ENCODE measurements at places on chromosomes 7 and 10.

GRCh38 chr10:132867801-132868644 lies 74.3 kb downstream of the CFAP46 start:
- DNase-seq, result no peak

DNA sequence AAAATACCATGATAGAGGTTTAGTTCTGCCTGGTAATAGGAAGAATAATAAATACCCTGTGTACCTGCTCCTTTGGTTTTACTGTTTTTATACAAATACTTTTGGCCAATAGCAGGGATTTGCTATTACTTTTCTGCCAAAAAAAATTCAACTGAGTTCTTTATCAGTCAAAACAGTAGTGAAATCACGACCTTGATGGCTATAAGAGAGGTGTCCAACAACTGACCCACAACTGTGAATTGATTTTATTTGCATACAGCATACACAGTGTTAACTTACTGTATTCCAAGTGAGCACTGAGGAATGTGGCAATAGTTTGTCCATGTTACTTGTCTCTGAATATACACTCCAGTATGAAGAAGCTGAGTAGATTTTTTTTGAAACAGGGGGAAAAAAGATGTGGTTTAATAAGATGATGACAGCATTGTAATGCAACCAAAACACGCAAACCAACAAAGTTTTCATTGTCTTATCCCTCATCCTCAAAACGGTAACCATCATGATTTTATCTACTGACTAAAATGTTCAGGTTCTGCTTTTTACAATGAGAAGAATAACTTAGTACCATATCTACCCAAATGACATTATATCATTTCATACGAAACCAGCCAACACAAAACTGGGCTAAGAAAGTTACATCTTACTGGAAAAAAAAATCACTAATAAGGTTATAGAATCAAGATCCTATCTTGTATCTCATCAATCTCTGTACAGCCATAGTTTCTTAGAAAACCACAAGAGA lies 63.3 kb downstream of the GSAP start:
- no peak for DNase-seq

GRCh38 chr10:72082856-72083789 lies 5.2 kb downstream of the SPOCK2 start:
- DNase-seq, result no peak

GRCh38 chr10:90775351-90776028 lies 82.3 kb downstream of the HTR7 start:
- no peak for DNase-seq

DNA sequence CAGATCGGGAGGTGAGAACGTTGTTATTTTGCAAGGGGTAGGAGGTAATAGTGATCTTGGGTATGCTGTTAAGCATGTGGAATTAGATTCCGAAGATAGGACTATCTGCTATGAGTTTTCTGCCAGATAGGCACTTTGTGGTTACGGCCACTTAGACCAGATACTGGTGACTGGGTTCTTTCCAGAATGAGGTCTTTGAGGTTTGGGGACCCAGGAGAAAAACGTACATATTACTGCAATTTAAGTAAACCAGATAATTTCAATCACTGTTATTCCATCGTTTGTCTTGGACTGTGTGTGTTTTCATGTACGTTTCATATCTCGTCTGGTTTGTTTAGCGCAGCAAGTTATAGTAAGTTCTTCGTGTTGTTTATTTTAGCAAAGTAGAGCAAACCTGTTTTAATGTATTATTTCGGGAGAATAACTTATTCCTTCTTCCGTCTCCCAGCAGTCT lies 312 bp downstream of the ARL4A start:
- DNase-seq, result no peak

GRCh38 chr7:42103020-42103419 lies 134.0 kb downstream of the GLI3 start:
- no peak for DNase-seq

DNA sequence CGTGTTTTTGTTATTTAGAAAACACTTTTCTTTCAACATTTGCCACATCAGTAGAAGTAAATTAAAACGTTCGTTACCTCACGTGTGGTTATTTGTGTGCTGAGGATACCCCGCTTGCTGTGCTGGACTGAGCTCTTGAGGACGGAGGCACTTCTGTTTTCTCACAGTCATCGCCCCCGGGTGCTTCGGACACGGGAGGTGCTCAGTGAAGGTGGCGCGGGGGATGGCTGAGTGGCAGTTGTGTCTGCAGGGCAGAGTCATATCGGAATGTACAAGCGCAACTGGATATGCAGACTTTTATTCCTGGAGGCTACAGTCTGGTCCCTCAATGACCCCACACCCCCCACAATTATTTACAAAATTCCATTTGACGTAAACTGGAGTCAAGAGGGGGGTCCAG lies 92.0 kb downstream of the DYNC2I1 start:
- no peak for DNase-seq

GRCh38 chr7:80520199-80520598 lies 8.3 kb upstream of the GNAT3 start:
- no peak for DNase-seq

- DNase-seq, result no peak
These were observed 169.5 kb downstream of the SNX13 start for GRCh38 chr7:17770710-17771375.

GRCh38 chr10:132679217-132679595 lies 106.7 kb downstream of the NKX6-2 start:
- no peak for DNase-seq

GRCh38 chr7:99449326-99449725 lies 10.6 kb downstream of the CPSF4 start:
- no peak for DNase-seq

DNA sequence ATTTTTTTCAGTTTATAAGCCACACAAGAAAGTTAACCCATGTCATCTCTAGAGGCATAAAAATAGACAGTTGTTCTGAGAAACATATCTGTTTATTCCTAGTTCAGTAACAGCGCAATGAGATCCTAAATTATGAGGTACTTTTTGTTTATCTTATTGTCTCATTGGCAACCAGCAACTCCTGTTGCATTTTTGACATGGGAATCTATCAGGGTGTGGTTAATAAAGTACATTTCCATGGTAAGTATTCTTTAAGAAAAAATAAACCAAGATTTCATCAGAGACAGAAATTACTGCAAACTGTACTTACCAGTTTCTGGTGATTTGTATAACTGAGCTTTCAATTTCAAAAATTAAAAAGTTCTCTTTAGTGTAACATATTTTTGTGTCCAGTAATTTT lies 9.0 kb downstream of the FAS start:
- no peak for DNase-seq

- DNase-seq, result no peak
These were observed 248.0 kb upstream of the TCERG1L start for GRCh38 chr10:131559450-131559911.

- DNase-seq, result no peak
These were observed 102.0 kb downstream of the GLCCI1 start for GRCh38 chr7:8070451-8071180.

DNA sequence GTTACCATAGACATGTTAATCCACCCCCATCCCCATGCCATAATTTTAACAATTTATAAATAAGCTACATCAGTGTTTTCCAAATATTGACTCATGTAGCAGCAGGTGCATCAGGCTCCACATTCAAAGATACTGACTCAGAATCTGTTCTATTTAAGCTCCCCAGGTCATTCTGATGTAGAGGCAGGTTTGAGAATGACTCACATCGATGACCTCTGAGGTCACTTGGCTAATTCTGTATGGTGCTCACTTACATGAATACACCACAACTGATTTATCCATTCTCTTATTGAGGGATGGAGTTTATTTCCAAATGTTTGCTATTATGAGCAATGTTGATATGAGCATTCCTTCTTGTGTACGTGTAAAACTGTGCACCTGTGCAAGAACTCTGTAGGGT lies 1159.0 kb downstream of the TYW1 start:
- DNase-seq, result no peak

GRCh38 chr7:32116436-32116835 lies 46.2 kb upstream of the PDE1C start:
- no peak for DNase-seq

DNA sequence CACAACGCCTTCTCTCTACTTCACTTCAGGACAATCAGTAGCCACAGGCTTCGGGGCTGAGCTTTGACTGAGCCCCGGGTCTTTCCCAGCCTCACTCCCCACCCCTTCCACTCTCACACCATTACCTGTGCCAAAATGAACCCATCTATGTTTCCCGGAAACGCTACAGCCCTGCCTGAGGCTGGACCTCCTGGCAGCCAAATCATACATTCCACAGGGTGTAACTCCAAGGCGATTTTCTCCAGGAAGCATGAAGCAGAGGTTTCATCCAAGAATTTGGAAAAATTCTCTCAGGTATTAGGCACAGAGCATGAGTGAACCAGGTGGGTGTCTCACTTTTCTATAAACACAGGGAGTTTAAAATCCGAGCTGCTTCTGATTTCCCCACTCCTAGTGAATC lies 286.3 kb downstream of the TNS3 start:
- DNase-seq, result no peak

DNA sequence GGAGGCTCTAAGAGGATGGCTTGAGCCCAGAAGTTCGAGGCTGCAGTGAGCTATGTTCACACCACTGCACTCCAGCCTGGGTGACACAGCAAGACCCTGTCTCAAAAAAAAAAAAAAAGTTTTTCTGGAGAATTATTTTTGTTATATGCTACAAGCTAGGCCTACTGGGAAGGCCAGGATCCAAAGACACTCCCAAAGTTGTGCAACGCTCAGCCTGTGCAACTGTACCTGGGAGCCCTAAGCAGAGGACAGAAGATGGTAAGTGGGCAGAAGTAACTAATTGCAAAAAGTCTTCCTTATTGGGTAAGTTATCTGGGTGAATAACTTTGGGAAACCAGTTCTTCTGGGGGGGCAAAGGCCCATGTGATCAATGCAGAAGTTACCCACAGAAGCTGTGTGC lies 17.3 kb downstream of the HIP1 start:
- no peak for DNase-seq

GRCh38 chr10:113585949-113586348 lies 33.1 kb downstream of the HABP2 start:
- no peak for DNase-seq

DNA sequence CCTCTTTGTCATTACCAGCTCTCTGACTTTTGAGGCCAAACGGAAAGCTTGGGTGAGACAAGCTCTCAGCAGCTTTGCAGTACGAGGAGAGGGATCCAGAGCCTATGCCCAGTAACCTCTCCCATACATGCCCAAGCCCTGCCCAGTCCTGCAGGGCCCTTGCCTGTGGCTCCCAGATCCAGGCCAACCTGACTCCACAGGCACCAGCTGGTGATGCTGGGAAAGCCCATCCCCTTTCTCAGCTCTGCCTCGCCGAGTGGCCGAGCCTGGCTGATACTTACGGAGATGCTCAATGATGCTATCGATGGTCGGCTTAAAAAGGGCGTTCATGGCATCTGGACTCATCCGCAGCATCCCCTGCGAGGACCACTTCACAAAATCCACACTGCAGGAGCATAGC lies 55.4 kb downstream of the PNLIPRP2 start:
- DNase-seq, result no peak

DNA sequence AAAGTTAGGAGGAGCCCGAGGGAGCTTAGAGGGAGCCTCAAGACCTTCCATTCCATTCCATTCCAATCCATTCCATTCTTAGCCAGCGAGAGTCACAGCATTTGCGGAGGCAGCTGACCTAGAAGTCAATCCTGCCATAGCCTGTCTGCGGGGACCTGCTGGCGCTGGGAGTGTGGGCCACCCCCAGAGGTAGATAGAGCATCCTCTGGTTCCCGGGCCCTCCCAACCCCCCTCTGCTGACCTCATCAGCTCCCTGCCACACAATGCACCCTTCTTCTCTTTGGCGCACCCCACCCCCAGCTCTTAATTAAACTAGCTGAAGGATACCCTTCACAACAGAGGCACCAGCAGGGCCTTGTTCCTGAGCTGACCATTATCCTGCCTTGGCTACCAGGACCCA lies 152.5 kb upstream of the ZMIZ1 start:
- no peak for DNase-seq

- no peak for DNase-seq
These were observed 78.1 kb downstream of the CXCL12 start for GRCh38 chr10:44306762-44307161.

GRCh38 chr7:33903791-33904680 lies 1.3 kb upstream of the BMPER start:
- DNase-seq, result no peak

DNA sequence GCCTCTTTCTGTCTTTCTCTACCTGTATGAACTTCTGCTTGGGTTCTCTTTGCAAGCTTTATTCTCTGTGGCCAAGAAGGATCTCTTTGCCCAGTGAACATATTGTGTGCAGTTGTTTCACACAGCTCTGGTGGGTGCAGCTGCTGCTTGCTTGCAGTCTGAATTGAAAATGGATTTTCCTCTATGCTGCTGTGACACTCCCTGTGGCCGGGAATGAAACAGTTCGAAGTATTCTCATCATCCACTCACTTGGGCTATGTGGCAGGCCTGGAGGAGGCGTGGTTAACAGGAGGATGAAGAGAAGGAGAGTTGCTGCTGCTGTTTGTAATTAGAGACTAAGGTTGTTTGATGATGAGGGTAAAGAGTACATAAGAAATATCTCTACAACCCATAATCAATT lies 28.4 kb upstream of the ITGA8 start:
- no peak for DNase-seq

- no peak for DNase-seq
These were observed 15.1 kb downstream of the TTYH3 start for GRCh38 chr7:2646680-2647571.

- DNase-seq, result no peak
These were observed 30.5 kb upstream of the TRIM8 start for GRCh38 chr10:102613785-102614184.

GRCh38 chr7:45084901-45085618 lies 3.7 kb downstream of the NACAD start:
- no peak for DNase-seq

DNA sequence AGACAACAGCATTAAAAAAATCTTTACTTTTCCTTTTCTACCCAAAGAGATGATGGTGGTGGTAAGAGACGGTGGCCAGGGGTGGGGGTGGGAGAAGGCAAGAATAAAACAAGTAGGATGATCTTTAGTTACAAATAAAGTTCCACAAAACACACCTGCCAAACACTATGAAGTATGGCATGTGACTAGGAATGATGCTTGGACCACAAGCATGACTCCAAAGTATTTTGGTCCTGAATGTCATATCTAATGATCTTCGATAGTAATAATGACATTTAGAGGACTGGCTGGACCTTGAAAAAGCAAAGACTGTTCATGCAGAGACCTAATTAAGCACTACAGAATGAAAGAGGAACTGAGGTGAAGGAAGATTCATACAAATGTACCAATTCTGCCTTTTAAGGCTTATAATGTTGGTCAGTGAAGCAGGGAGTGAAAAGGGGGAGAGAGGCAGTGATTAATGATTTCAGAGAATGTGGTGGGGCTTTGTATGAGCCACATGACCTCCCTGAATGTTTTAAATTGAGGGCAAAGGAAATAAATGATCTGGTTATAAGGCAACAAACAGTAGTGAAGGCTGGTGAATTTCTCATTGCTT lies 29.6 kb upstream of the DKK1 start:
- no peak for DNase-seq

- no peak for DNase-seq
These were observed 1061.2 kb downstream of the KCNMA1 start for GRCh38 chr10:76576276-76576962.

GRCh38 chr10:126187399-126187798 lies 200.9 kb downstream of the ADAM12 start:
- no peak for DNase-seq

DNA sequence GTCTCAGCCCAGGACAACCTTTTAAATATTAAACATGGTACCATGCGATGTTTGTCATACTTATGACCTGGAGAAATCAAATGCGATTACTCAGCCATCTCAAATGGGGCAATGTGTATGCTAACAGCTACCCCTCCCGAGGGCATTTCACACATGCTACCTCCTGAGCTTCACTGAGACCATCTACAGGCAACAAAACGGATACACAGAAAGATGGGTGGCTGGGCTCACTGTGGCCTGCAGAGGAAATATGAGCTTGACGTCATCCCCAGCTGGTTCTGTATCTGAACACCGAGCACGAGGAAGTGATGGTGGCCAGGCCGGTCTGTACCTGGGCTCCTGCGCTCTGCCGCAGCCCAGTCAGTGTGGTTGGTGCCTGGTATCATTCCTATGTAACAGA lies 374.3 kb downstream of the RPS24 start:
- no peak for DNase-seq
